Globus pallidus (tissue), 1 donor: ENCODE measurements at places on chromosomes 13 and 19.

- DNase-seq: no peak
Observed at GRCh38 chr13:47168066-47168465, 271.2 kb upstream of the HTR2A start.

DNA sequence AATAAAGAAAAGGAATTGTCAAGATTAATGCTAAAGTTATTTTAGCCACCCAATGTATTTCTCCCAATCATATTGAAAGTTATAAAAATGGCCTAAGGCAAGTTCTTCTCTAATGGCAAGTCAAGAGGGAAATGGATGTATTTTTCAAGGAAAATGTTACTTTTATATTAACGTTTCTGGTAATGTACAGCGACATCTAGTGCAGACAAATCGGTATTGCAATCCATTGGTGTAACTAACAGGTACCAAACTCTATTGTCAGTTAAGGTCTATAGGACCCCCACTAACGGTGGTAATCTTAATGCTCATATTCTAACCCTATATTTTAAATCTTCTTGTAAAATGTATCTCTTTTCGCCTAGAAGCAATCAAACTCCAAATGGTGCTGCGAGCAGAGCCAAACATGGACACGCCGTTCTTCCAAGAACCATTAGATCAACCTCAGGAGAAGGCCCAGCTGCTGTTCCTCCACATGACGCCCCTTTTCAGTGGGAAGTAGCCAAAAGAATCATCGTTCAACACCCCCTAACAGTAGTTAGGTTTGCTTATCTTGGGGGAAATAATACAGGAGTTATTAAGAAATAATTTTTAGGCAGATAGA is 98.5 kb upstream of the PABPC3 start:
- no peak for DNase-seq

GRCh38 chr13:97120346-97120745 is 101.8 kb upstream of the MBNL2 start:
- DNase-seq: no peak

DNA sequence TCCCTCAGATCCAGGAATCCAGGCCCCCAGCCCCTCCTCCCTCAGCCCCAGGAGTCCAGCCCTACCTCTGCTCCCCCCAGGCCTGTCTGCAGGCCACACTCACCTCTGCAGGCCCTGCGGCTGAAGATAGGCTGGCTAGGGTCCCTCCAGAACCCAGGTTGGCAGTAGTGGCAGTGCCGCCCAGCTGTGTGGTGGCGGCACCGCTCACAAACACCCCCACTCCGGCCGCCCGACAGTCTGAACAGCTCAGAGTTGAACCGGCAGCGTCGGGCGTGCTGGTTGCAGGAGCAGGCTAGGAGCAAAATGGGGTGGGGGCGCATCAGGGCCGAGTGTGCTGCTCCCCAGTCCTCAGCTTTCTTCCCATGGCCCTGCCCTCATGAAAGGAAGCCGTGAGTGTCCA is 8.3 kb downstream of the NTN5 start:
- no peak for DNase-seq

GRCh38 chr19:5339198-5339949 is 1.2 kb downstream of the PTPRS start:
- no peak for DNase-seq

DNA sequence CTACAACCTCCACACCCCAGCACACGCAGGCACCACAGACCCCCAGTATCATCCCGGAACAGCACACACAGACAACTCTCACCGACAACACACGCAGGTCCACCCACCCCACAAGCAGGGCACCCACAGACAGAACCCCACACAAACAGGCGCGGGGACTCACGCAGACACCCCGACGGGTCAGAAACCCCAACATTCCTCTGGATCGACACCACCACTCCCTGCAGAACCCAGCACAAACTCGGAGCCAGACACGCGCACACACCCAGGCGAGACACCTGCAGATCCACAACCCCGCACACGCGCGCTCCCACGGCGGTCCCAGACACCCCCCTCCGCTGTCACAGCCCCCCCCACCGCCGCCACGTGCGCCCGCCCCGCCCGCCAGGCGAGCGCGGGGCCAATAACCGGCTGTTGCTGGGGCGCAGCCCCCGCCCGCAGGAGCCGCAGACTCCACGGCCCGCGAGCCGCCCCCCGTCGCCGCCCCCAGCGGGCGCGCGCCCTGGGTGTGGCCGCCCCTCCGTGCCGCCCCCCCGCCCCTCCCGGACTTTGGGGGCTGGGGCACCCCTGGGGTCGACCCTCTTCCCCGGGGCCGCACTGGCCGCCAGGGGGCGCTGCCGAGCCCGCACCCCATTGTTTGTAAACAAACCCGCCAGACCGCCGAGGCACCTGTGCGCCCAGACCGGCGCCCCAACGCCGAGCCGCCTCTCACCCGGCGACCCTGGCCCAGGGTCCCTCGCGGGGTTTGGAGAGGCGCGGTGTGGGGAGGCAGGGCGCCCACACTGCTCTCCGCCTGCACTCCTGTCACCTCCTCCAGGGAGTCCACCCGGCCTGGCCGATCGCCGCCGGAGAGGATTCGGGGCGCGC is 712 bp downstream of the BBC3 start:
- DNase-seq: no peak

DNA sequence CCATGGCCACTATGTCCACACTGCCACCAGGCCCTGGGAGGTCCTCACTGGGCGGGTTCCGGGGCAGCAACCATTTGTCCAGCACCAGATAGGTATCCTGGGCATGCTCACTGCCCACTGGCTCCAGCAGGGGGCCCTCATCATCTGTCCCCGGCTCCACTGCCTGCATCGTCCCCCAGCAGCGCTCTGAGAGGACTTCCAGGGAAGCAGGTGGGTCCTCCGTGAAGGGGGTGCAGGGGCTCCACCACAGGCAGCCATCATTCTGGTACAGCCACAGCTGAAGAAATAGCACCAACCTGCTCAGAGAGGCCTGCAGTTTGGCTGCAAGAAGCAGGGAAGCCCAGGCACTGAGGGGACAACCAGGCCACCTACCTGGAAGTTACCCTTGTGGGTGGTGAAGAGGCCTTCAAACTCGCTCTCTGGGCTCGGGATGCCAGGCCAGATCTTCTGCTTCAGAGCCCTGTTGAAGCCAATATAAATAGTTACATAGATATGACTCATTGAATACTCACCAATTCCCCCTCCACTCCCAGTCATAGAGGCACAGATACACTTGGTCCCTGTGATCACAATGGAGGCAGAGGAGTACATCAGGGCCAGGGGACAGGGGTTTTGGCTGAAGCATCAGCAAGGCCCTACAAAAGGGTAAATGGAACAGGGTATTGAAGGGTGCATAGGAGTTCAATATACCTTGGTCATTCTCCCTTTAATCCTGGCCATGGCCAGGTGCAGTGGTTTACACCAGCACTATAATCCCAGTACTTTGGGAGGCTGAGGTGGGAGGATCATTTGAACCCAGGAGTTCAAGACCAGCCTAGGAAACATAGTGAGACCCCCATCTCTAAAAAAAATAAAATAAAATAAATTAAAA is 4.1 kb downstream of the SWSAP1 start:
- DNase-seq: no peak

DNA sequence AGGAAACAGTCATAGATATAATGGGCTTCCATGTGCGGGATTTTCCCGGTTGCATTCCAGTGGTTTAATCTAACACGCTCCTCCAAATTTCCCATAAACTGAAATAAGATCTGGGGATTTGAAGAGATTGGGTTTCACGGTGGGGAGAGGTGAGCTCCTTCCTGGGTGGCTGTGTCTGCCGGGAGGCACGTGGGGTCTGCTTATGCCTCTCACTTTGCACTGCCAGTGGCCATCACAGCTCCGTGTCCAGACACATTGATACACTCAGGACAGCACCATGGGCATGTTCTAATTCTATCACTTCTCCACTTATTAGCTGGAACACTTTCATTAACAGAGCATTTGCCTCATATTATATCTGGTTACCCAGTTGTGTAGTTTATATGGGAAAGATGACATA is 73.4 kb downstream of the SOX1 start:
- DNase-seq: no peak

DNA sequence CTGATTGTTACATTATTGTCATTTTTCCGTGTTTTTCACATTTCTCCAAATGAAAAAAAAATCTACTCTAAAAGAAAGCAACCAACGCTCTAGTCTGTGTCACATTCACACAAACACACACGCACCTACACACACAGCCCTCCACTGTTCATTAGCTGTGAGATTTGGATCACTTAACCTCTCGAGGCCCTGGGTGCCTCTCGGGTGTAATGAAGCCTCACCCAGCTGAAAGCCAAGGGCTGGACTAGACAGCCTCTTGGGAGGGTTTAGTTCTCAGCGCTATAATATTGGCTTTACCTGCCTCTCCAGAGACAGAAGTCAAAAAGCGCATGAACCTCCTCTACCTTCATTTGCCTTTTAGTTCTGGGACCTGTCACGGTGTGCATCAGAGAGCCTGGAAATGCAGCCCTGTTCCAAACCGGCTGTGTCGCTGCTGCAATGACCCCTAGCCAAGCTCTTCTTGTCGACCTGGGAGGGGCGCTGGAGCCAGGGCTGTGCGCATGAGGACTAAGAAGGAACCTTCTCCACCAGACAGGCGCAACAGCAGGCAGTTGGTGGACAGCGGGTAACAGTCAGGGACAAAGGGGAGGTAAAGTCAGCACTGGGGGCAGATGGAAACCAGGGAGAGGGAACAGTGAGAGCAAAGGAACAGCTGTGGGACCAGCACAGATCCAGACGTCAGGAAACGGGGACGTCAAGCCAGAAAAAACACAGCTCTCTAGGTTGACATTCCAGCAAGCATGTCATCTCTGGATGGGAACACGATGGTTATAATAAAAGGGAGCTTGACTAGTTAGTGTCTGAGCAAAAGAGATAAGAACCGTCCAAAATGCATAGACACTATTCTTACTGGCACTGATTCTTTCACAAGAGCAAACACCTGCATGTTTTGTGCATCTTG is 375.9 kb downstream of the EFNB2 start:
- DNase-seq: no peak

GRCh38 chr13:49454388-49455006 is 10.4 kb downstream of the SETDB2 start:
- no peak for DNase-seq

DNA sequence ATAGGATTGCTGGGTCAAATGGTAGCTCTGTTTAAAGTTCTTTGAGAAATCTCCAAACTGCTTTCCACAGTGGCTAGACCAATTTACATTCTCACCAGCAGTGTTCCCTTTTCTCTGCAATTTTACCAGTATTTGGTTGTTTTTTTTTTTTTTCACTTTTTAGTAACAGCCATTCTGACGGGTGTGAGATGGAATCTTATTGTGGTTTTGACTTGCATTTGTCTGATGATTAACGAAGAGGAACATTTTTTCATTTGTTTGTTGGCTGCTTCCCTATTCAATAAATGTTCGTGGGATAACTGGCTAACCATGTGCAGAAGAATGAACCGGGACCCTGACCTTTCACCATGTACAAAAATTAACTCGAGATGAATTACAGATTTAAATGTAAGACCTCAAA is 31.2 kb downstream of the CYP4F2 start:
- no peak for DNase-seq

DNA sequence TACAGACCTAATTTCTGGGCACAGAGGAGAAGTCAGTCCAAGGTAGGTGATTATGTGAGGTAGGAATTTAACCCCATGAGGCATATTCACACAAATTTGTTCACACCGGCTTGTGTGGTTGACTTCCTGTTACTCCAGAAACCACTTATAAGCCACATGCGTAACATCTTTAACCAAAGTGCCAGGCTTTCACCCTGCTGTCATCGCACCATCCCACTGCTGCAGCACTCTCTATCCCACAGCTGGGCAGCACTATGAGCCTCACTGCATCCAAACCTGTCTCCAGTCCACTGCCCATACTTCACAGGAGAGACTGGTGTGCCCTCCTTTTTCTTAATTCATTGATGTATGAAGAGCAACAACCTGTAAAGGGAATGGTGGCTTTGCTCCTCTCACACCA is 128.2 kb upstream of the ARGLU1 start:
- no peak for DNase-seq

- DNase-seq: no peak
Observed at GRCh38 chr19:55696301-55697068, 21.5 kb downstream of the EPN1 start.

GRCh38 chr13:95652821-95653220 is 8.3 kb upstream of the DZIP1 start:
- no peak for DNase-seq

DNA sequence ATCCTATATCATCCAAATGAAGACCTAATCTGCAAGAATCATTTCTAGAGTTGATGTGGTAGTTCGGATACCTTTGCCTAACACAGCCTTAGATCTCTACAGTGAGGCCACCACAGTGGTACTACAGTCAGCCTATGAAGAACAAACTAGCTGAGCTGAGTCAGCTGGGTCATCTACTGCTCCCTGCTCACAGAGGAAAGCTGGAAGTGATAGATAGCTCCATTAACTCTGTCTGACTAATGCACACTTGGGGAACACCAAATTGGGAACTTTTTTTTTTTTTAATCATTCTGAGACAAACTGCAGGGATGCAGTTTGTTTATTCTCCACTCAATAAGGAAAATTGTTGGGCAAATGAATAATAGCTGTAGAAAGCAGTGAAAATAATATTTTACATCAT is 1160.6 kb downstream of the PCDH9 start:
- no peak for DNase-seq

DNA sequence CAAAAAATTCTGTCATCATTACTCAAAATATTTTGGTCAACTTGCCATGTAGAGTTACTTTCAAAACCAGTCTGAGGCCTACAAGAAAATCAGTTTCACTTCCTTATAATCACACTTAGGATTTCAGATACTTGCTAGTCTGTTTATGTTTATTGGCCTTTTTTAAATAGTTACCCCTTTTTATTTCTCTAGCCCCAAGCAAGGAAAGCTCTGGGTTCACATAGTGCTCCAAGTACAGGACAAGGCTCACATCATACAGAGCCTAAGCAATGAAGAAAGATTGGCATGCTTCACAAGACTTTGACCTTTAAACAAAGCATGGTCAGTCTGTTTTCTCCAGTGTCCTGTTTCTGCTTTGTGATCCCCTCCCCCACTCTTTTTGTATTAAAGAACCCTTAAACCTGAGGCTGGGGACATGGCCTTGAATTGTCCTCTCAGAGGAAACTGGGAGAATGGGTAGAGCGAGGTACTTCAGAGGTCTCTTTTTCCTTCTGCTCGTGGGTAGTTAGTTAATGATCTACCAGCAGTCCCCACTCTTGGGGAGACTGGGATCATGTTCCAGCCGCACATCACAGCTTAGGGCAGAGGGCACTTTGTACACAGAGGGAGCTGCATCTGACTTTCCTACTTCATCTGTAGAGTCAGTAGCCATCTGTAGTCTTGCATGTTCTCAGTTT is 30.7 kb downstream of the CEACAM1 start:
- DNase-seq: peak; percentile 31

- no peak for DNase-seq
Observed at GRCh38 chr13:83085186-83085900, 796.9 kb downstream of the SLITRK1 start.

- no peak for DNase-seq
Observed at GRCh38 chr19:2976609-2977000, 759 bp upstream of the TLE6 start.

- no peak for DNase-seq
Observed at GRCh38 chr19:18419699-18420460, 682 bp downstream of the SSBP4 start.
